Esophagus mucosa (tissue), 1 donor: ENCODE measurements at places on chromosomes 16 and 17. TPM values are rescaled to one million over a fixed set of nuclear protein-coding genes. Genes with fewer than 3 reads are reported as not detected.

TP53TG3F gene
- total RNA-seq: not detected

UNC13D gene
- 26.0 TPM for total RNA-seq

ZKSCAN2 gene
- 2.3 TPM for total RNA-seq

KIF18B gene
- total RNA-seq: 10.4 TPM

LIG3 gene
- total RNA-seq: 22.8 TPM

MT3 gene
- total RNA-seq: not detected

PERCC1 gene
- total RNA-seq: not detected

PDIA2 gene
- not detected for total RNA-seq

DLX4 gene
- total RNA-seq: 0.52 TPM

TBC1D3E gene
- total RNA-seq: not detected

POLR3K gene
- 9.5 TPM for total RNA-seq

KRTAP4-7 gene
- not detected for total RNA-seq

TRIM47 gene
- total RNA-seq: 23.4 TPM

NPIPA2 gene
- 0.48 TPM for total RNA-seq

MYH3 gene
- 0.52 TPM for total RNA-seq

CEP95 gene
- 16.2 TPM for total RNA-seq

GP1BA gene
- total RNA-seq: not detected

CX3CL1 gene
- 3.7 TPM for total RNA-seq

KCTD2 gene
- 13.2 TPM for total RNA-seq

NOG gene
- not detected for total RNA-seq

HLF gene
- 10.8 TPM for total RNA-seq

C17orf107 gene
- total RNA-seq: 1.3 TPM

EMP2 gene
- 208 TPM for total RNA-seq

EARS2 gene
- 13.5 TPM for total RNA-seq

RPAIN gene
- total RNA-seq: 20.7 TPM

PYY gene
- total RNA-seq: not detected

PRSS8 gene
- 59.3 TPM for total RNA-seq

CTRB1 gene
- total RNA-seq: 0.44 TPM

CALB2 gene
- total RNA-seq: 3.2 TPM

NGFR gene
- 6.5 TPM for total RNA-seq

MYO15A gene
- total RNA-seq: 0.44 TPM

CCDC200 gene
- not detected for total RNA-seq

ATXN2L gene
- 67.0 TPM for total RNA-seq

MPP2 gene
- 0.32 TPM for total RNA-seq

MILR1 gene
- 3.5 TPM for total RNA-seq

ADAP2 gene
- 6.3 TPM for total RNA-seq

KNOP1 gene
- total RNA-seq: 15.5 TPM

PIP4K2B gene
- 15.1 TPM for total RNA-seq

TMEM114 gene
- not detected for total RNA-seq

IGF2BP1 gene
- total RNA-seq: not detected

MPV17L gene
- total RNA-seq: 5.6 TPM

TAC4 gene
- total RNA-seq: not detected

SPATA22 gene
- total RNA-seq: not detected

AHSP gene
- total RNA-seq: not detected

SEPTIN1 gene
- total RNA-seq: 2.4 TPM

PAQR4 gene
- 11.1 TPM for total RNA-seq

SLC52A1 gene
- 0.68 TPM for total RNA-seq
